ENCODE measurements at places on chromosomes 16 and 17.

DNA sequence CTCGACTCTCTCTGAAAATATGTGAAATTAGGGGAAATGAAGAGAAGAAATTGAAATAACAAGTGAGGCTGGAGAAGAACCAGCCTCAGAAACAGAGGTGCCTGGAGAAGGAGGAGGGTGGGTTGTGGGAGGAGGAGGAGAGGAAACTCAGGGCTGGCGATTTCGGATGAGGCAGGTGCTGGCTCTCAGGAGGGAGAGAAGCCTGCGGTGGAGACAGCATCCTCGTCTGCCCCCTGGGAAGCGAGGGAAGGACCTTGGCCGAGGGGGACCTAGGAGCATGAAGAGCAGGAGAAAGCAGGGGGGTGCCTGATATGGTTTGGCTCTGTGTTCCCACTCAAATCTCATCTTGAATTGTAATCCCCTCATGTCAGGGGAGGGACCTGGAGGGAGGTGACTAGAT is 264.7 kb upstream of the TNRC6C start:
- no peak for DNase-seq

DNA sequence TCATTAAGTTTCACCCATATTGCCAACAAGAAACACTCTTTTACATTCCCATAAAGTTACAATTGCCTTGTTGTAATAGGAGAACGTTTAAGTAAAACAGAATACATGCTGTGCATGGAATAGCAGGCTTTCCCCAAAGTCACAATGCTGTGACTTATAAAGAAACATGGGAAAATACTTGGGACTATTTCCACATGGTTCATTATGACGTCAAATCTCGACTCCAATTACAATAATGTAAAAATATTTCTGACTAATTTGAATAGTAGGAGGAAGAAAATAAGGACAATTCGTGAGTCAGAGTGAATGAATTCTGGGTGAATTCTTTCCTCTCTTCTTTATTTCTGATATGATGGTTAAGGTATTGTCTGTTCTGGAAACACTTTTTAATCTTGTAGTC is 52.8 kb downstream of the CDH11 start:
- no peak for DNase-seq

GRCh38 chr17:67628580-67629013 is 89.1 kb upstream of the NOL11 start:
- no peak for DNase-seq

- no peak for DNase-seq
Measured at GRCh38 chr16:70342016-70342415, 4.7 kb upstream of the DDX19A start.

- no peak for DNase-seq
Measured at GRCh38 chr16:70694088-70694867, 8.4 kb upstream of the MTSS2 start.

DNA sequence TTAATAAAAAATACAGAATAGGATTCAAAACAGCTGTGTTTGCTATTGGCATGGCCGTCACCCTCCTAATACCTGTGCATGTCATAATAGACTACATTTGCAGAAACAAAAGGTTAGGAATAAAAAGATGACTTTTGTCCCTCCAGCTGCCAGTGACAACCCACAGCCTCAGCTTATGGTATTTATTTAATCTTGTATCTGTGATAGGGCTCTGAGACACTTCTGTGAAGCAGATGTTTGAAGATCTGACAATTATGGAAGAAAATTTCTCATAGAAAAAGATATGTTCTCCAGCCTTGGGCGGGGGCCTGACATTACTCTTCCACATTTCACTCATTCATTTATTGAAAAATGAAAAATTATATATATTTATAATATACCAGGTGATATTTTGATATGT is 62.2 kb downstream of the PITPNC1 start:
- DNase-seq, result no peak

Measured in progenitor cell of endocrine pancreas (in vitro differentiated cells).